ENCODE measurements at places on chromosomes 7 and 10. TPM values are rescaled to one million over a fixed set of nuclear protein-coding genes. Genes with fewer than 3 reads are reported as not detected.

Gene TMEM273
- total RNA-seq, result not detected

Gene SDHAF3
- 11.8 TPM for total RNA-seq

Gene TMEM176B
- 0.58 TPM for total RNA-seq

Gene DNAAF5
- 48.1 TPM for total RNA-seq

Gene TET1
- 2.8 TPM for total RNA-seq
